Cardiac septum (tissue), 1 donor: ENCODE measurements at places on chromosomes 1 and 21.

GRCh38 chr21:28771790-28772501 is 220.7 kb downstream of the LTN1 start:
- no peak for DNase-seq

GRCh38 chr1:46476673-46477072 is 13.0 kb upstream of the DMBX1 start:
- no peak for DNase-seq

GRCh38 chr1:194818674-194819073 is 1632.3 kb upstream of the B3GALT2 start:
- no peak for DNase-seq

DNA sequence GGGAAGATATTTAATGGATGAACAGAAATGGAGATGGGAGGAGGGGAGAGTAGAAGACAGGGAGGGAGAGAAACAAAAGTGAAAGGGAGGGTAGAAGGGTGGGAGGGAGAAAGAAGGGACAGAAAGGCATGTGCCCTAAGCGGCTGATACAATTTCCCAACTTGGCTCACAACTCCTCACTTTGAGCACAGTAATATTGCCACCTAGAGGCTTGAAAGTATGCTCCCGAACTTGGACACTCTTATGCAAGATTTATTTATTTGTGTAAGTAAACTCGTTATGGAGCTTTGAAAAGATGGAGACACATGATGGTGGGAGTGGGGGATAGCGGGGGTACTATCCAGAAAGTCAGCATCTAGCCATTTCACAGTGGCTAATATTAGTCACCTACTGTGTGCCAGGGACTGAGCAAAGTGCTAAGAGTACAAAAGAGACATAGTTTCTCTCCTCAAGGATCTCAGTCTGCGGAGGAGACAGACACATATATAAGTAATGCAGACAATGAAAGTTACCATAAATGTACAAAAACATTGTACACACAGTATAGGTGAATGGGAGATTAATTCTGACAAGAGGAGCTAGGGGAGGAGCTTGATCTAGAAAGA is 189.7 kb downstream of the SEC16B start:
- DNase-seq, result no peak

- DNase-seq, result no peak
Observed at GRCh38 chr1:53729456-53730223, 9.3 kb downstream of the GLIS1 start.

DNA sequence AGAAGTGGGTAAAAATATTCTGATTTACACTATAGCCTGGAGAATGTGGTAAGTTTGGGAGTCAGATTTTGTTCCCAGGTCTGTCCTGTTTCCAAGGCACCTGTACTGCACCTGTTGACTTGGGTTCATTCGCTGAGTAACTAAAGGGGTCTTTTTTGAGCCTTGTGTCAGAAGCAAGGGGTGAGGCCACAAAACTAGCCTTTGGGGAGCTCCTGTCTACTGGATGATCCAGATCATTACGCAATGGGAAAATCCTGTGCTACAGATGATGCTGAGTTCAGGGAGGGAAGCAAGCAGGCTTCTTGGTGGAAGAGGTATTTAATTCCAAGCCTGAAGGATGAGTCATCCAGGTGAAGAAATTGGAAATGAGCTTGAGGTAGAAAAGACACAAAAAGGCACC is 424.0 kb downstream of the MATN1 start:
- no peak for DNase-seq

DNA sequence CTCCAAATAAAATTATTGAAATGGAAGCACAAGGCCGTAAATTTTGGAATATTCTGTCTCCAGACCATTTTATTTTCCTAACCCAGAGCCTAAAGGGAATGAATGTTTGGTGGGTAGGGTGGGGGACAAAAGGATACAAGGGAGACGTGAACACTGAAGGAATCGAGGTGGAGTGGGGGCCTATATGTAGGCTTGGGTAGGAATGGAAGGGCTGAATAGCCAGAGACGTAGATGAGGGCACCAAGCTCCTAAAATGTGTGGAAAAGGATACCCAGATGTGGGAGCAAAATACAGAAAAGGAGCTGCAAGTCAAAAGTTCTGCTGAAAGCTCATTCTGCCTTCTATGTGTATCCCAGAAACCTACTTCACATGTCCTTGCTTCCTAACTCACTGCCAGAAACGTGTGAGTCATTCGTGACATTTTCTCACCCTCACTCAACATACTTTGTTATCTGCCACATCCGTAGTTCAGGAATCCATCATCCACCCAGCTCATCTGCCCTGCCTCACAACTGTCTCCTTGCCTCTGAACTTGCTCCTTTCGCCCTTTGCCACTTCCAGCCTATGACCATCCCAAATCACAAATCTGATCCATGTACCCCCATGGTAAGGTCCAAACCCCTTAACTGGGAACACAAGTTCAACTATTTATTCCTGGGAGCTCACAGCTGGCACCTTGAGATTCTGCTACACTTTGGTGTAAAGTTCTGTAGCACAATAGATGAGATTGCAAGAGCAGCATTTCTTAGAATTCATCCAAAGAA is 84.1 kb upstream of the PRDX6 start:
- no peak for DNase-seq

- no peak for DNase-seq
Observed at GRCh38 chr1:8955406-8955805, 9.7 kb downstream of the CA6 start.

GRCh38 chr1:230858918-230859729 is 9.2 kb downstream of the C1orf198 start:
- DNase-seq, result no peak

GRCh38 chr1:201362906-201363305 is 14.6 kb downstream of the TNNT2 start:
- peak; percentile 69 for DNase-seq

DNA sequence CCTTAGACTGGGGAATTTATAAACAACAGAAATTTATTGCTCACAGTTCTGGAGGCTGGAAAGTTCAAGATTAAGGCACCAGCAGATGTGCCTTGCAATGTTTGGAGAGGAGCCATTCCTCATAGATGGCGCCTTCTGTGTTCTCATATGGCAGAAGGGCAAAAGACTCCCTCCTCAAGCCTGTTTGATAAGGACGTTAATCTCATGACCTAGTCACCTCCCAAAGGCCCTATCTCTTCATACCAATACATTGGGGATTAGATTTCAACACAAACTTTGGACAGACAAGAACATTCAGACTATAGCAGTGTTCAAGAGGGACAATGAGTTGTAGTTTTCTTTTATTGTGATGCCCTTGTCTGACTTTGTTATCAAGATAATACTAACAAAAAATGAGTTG is 34.3 kb downstream of the PSMG1 start:
- DNase-seq, result no peak

GRCh38 chr1:194538453-194538852 is 1352.0 kb upstream of the B3GALT2 start:
- DNase-seq, result no peak

DNA sequence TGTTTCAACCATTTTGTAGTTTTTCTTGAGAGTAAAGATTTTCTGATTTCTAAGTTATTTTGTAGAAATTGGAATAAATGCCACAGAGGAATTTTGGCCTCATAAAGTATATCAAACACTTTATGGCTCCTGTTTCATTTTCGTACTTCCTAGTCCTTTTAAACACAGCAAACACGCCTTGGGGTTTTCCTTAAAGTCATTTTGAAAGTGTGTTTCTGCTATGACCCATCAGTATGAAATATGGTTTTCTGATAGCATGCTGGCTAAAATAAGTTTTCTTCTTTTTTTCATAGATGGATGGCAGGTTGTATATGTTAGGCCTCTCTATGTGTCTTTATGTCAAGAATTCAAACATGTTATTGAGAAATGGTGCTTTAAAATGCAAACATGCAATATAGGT is 940.1 kb upstream of the TMPRSS15 start:
- no peak for DNase-seq

GRCh38 chr1:215202868-215203267 is 120.3 kb downstream of the KCNK2 start:
- DNase-seq, result no peak

- no peak for DNase-seq
Observed at GRCh38 chr1:211591980-211592493, 13.1 kb upstream of the SLC30A1 start.

DNA sequence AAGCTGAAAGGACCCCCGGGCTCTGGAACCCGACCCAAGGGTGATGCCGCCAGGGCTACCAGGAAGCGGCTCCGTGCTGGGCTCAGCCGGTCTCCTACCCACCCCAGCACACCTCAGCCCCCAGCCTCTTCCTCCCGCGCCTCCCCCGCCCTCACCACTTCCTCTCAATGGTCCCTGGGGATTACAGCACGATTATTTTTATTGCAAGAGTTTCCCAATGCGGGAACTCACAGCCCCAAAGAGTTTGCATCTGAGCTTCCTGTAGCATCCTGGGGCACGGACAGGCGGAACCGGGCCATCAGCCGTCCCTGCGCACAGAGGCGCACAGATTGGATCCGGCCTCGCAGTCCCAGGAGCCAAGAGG is 8.7 kb upstream of the SLX9 start:
- no peak for DNase-seq

GRCh38 chr1:17689011-17689410 is 66.1 kb upstream of the ACTL8 start:
- DNase-seq, result no peak

DNA sequence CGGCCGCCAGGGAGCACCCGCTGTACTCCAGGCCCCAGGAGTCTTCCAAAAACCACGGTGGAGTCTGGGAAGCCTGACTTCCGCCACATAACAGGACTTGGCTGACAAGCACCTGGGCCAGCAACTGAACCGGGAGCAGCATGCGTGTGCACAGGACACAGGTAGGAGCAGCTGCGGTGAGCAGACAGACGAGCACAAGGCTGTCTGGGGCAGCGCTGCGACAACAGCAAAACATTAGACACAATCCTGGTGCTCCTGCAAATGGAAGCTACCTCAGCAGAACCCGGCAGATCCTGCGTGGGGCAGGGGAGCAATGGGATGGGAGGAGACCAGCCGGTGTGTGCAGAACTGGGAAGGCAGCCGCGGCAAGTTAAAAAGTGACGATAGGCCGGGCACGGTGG is 80.4 kb downstream of the NPHP4 start:
- peak; percentile 17 for DNase-seq

- no peak for DNase-seq
Observed at GRCh38 chr1:8856689-8857412, 21.6 kb downstream of the ENO1 start.

DNA sequence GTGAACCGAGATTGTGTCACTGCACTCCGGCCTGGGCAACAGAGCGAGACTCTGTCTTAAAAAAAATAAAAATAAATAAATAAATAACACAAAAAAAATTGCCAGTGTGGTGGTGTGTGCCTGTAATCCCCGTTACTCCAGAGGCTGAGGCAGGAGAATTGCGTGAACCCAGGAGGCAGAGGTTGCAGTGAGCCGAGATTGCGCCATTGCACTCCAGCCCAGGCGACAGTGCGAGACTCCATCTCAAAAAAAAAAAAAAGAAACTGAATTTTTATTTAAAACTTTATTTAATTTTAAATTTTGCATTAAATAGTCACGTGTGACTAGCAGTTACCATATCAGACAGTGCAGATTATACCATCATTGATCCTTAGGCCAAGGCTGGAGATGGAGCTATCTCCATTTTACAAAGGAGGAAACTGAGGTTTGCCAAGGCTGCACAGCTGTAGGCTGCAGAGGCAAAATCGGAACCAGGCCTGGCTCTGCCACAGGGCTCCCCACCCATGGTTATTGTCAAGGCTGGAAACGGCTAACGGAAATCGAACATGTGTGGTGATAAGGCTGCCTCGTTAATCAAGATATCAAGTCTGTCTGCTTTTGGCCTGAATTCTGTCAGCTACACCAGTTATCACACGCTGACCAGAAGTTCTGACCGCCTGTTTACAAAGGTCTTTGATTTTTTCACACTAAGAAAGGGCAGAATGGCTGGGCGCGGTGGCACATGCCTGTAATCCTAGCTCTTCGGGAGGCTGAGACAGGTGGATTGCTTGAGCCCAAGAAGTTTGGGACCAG is 20.5 kb downstream of the HSPG2 start:
- DNase-seq, result no peak

DNA sequence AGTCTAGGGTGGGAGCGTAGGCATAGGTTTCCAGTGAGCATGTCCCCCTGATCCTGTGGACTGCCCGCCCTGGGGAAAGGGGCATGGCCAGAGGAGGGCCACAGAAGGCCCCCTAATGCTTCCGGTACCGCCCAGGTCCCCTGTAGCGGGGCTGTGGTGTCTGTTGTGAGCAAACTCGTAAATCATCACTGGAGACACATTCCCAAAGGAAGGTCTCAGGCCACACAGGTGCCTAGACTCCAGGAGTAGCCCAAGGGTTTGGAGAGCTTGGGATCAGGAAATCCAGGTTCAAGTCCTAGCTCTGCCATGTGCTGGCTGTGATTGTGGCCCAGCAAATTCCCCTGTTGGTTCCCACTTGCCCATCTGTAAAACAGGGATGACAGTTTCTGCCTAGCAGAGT is 20.2 kb downstream of the NKAIN1 start:
- DNase-seq, result no peak

- no peak for DNase-seq
Observed at GRCh38 chr1:17244821-17245740, 3.8 kb upstream of the PADI3 start.

GRCh38 chr1:117675907-117676430 is 70.1 kb downstream of the TENT5C start:
- DNase-seq, result no peak

- DNase-seq, result no peak
Observed at GRCh38 chr1:101852936-101853335, 143.8 kb downstream of the OLFM3 start.
